Fibroblast of skin of left quadriceps (primary cell): ENCODE measurements at places on chromosomes 3 and 15.

- no peak for DNase-seq
Observed at GRCh38 chr3:127287840-127288239, at the start of gene PRR20G. PRR20G (minus strand) TSS chr3:127288046; CDS start chr3:127287365, 681 bp downstream.

- DNase-seq, result no peak
Observed at GRCh38 chr3:102189956-102190723, 244.7 kb upstream of the ZPLD1 start.

DNA sequence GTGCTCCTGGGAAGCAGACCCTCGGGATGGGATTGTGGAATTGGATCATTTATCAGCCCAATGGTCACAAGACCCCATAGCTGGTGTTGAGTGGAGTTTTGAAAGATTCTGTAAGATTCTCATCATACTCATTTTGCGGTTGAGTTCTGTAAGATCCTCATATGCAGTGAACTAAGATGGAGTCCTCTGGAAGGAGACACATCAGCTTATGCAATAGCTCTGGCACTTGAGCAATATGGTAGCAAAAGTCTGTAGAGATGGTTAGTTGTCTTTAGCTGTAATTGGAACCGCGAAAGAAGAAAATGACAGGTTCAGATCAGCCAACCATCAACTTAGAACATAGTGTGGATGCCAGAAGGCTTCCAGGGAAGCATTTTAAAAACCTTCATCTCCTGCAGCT, 184.5 kb upstream of the TSC22D2 start:
- no peak for DNase-seq

DNA sequence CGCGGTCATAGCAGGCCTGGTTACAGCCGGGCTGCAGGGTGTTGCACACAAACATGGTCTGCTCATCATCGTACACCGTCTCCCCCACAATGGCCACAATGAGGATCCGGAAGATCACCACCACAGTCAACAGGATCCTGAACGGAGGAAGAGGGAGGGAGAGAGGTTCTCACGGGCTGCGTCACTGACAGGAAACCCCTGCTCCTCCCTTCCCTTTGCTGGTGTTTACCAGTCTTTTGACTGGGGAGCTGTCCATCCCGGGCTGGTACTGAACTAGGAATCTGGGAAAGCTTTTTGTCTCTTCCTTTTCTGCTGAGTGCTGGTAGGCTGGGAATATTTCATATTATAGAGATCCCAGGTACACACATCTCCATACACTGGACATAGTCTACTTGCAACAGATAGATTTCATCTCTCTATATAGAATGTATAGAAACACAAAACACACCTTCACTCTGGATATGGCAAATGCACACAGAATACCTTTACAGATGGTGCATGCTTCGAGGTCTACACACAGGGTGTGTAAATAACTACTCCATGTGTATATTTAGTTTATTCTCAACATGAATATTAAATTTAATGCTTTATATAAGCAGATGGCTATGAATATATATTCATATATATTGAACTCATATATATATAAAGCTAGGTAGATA, 1.4 kb downstream of the GJD2 start:
- peak; percentile 15 for DNase-seq

- DNase-seq, result peak; percentile 59
Observed at GRCh38 chr3:133944641-133945380, 49.1 kb upstream of the RAB6B start.

DNA sequence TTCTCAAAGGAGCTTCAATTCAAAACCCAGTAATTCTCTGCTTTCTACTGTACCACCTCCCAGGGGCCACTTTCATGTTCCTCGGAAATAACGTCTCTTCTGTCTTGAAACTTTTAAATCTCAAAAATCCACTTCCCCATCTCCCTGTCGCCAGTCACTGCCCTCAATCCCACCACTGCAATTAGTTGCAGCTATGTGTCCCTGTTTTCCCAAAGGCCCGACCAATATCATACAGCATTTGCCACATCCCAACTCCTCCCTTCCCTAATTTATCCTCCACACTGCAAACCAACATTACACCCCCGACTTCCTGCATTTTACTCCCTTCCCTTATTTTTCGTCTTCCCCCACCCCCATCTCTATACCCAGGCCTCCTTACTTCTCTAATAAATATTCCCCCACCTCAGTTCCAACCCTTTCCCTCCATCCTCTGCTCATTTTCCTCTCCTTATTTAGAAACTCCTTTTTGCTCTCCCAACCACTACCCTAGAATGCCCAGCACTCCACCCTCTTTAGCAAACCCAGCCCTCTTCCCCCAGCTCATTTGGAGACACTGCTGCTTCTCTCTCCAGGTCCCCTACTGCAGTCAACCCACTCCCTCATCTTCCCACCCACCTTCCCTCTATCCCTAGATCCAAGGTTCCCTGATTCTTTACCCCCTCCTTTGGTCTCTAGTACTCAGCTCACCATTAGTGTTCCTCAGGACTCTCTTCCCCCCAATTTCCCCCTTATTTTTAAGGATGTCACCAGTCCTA, 1.1 kb downstream of the NPTN start:
- DNase-seq, result no peak
